Skin of body (tissue), 3 donors: ENCODE measurements at places on chromosomes 2 and 18. TPM values are rescaled to one million over a fixed set of nuclear protein-coding genes. Genes with fewer than 3 reads are reported as not detected.

DNA sequence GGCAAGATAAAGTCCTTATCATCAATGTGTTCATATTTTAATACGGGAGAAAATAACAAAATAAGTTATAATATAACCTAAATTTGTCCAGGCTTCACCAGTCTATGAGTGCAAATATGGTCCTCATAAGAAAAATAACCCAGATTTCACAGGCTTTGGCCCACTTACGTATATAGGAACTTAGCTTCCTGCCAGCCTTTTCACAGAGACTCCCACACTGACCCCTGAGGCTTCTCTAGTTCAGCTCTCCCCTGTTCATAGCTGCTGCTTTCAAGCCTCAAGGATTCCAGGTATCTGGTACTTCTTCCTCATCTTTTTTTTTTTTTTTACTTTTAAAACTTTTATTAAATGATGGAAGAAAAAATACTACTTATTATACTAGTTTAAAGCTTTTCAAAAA lies 74.9 kb upstream of the PELI1 start:
- no peak for DNase-seq

DNA sequence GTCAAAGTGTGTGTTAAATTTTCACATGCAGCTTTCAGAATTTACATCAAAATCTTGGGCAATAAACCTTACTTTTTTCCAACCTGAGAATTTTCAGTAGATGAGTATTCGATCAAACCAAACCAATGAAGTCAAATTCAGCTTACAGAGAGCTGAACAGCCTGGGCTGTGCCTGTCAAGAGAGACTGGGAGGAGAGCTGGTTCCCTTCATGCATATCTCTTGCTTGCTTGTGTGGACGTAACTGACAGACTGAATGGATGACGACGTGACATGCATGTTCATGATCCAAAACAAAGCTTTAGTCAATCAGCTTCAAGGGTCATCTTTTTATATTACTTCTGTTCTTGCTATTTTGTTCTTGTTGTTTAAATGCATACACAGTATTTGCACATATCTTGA lies 145.2 kb downstream of the GALNT3 start:
- DNase-seq: no peak

DNA sequence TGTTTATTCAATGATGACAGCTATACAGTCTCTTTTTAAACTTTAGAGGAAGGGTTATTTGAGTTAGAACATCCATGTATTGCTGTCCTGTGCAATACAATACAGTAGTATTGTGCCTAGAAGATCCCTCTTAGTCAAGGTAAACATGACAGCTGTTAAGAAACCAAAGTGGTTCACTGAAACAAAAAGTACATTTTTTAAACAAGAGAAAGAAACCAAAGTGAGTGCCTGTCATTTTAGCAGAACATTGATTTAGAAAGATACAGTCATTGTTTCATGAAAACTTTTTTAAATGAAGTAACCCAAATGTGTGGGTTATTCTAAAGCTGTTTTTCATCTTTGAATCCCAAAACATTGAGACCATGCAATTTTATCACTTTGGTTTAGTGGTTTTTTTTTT lies 15.5 kb downstream of the ITPRID2 start:
- DNase-seq: no peak

Gene MC4R
- total RNA-seq: not detected

Gene PLCL1
- 10.9 TPM for total RNA-seq
